Aorta (tissue), 5 donors: ENCODE measurements at places on chromosomes 6 and 20. TPM values are rescaled to one million over a fixed set of nuclear protein-coding genes. Genes with fewer than 3 reads are reported as not detected.

- no peak for DNase-seq
Observed at GRCh38 chr6:65646544-65646943, 60.5 kb downstream of the EYS start.

GRCh38 chr6:168000198-168001028 lies 2.9 kb downstream of the KIF25 start:
- no peak for DNase-seq

- peak; percentile 70 for DNase-seq
Observed at GRCh38 chr6:39228111-39228971, 934 bp downstream of the KCNK5 start.

PSORS1C2 gene
- total RNA-seq, result not detected

MBOAT1 gene
- 13.8 TPM for total RNA-seq

DNA sequence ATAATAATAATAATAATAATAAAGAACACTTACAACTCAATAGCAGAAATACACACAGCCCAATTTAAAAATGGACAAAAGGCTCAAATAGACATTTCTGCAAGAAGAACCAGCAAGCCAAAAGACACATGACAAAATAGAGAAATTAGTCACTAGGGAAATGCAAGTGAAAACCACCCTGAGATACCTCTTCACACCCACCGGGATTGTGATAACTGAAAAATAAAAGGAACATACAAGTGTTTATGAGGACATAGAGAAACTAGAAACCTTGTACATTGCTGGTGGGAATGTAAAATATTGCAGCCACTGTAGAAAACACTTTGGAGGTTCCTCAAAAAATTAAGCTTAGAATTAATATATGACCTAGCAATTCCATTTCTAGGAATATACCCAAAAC lies 59.2 kb downstream of the ZDHHC14 start:
- DNase-seq, result no peak

DNA sequence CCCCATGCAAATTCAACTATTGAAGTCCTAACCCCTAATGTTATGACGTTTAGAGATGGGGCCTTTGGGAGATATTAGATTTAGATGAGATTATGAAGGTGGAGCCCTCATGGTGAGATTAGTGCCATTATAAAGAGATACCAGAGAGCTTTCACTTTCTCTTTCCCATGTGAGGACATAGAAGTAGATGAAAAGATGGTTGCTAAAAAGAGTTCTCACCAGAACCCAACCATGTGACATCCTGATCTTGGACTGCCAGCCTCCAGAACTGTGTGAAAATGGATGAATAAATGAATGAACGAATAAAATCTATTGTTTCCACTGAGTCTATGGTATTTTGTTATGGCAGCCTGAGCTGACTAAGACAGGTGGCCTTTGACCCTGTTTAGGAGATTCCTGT lies 50.6 kb upstream of the FBXO30 start:
- DNase-seq, result no peak

DYNLT2 gene
- 2.8 TPM for total RNA-seq

GRCh38 chr6:71079677-71080076 lies 122.8 kb upstream of the B3GAT2 start:
- no peak for DNase-seq

- DNase-seq, result no peak
Observed at GRCh38 chr20:64240243-64241015, 15.1 kb upstream of the PCMTD2 start.
